ENCODE measurements at places on chromosomes 12 and 14. TPM values are rescaled to one million over a fixed set of nuclear protein-coding genes. Genes with fewer than 3 reads are reported as not detected.

The TM7SF3 gene
- total RNA-seq, result 75.3 TPM

The KCNJ8 gene
- total RNA-seq, result 1.9 TPM

- DNase-seq, result no peak
Observed at GRCh38 chr14:67917006-67917405, 97.4 kb downstream of the RAD51B start.

- no peak for DNase-seq
Observed at GRCh38 chr12:50825372-50825838, 17.3 kb upstream of the TMPRSS12 start.

GRCh38 chr14:58131386-58131785 is 20.6 kb downstream of the ARMH4 start:
- no peak for DNase-seq

DNA sequence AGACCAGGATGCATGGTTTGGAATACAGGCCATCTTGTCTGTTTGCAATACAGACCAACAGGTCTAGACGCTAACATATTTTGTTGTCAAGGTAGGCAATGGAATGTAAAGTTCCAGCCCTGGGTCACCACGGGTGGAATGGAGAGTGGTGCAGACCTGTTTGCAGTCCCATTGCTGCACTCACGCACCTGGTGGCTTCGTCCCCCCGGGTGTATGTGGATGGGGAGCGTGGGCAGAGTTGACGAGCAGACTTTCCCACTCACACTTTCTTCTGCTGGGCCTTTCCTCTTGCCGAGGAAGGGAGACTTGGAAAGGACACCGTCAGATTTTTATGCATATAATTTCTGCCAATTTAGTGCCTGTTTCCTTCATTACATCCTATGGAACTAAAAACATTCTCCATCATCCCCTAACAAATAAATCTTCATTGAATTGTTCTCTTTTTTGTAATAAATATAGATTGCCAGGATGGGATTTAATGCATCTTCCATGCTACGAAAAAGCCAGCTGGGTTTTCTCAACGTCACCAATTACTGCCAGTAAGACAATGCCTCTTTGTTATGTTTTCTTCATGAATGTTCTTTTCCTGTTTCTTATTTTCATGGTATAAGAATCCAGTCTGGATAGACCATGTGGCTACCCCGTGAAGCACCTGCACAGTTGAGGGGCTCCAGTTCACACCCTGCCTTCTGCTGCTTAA is 15.2 kb downstream of the DCAF4 start:
- DNase-seq, result no peak

- no peak for DNase-seq
Observed at GRCh38 chr12:109559601-109560000, 13.7 kb downstream of the MMAB start.

- peak; percentile 34 for DNase-seq
Observed at GRCh38 chr12:55935738-55936151, 4.8 kb downstream of the DGKA start.

GRCh38 chr12:107254258-107254856 is 161.0 kb upstream of the CRY1 start:
- DNase-seq, result no peak
